Temporal lobe (tissue), 4 donors: ENCODE measurements at places on chromosomes 5 and 9. TPM values are rescaled to one million over a fixed set of nuclear protein-coding genes. Genes with fewer than 3 reads are reported as not detected.

The CD274 gene
- total RNA-seq, result 0.49 TPM

The CCDC180 gene
- total RNA-seq, result 10.3 TPM

The HBEGF gene
- total RNA-seq, result 14.3 TPM

The GFI1B gene
- under 0.01 TPM for total RNA-seq

The GABRA1 gene
- 19.4 TPM for total RNA-seq

The ASPN gene
- 5.9 TPM for total RNA-seq

The SPINK1 gene
- total RNA-seq, result under 0.01 TPM

The GLRA1 gene
- total RNA-seq, result not detected

The ABO gene
- not detected for total RNA-seq

The SLC22A4 gene
- total RNA-seq, result 1.5 TPM

The BARHL1 gene
- not detected for total RNA-seq

The PCDHB8 gene
- 4.9 TPM for total RNA-seq

The SLC36A3 gene
- total RNA-seq, result not detected

The MARVELD2 gene
- 0.98 TPM for total RNA-seq

The ACSL6 gene
- 30.0 TPM for total RNA-seq

The ZCCHC7 gene
- total RNA-seq, result 22.1 TPM

The MAMDC2 gene
- total RNA-seq, result 2.5 TPM

The RNF183 gene
- total RNA-seq, result not detected

The RORB gene
- total RNA-seq, result 49.9 TPM

The ALAD gene
- total RNA-seq, result 14.3 TPM

The PHF2 gene
- total RNA-seq, result 29.3 TPM

The NDUFAF2 gene
- 25.6 TPM for total RNA-seq

The CDO1 gene
- 62.7 TPM for total RNA-seq

The RLN2 gene
- not detected for total RNA-seq

The UBE2QL1 gene
- total RNA-seq, result 41.6 TPM
